ENCODE measurements at places on chromosomes 4 and X.

GRCh38 chr4:148054275-148054674 lies 322.4 kb downstream of the ARHGAP10 start:
- DNase-seq = no peak

GRCh38 chr4:100081491-100081890 lies 108.8 kb downstream of the DDIT4L start:
- DNase-seq = no peak

DNA sequence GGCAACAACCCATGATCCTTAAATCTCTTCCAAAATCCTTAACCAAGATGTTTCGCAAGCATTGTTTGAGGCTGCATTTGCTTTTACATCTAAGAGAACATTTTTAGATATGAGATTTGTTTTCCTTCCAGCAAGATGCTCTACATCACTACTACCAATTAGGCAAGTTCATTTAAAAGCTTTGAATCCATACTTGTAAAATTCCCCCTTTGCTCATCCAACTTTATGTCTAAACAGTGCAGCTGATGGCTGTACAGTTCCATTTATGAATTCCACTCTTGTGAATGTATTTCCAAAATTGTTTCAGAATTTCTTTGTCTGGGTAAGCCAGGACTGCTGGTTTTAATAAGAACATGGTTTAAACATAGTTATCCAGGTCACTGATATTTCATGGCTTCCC lies 31.5 kb downstream of the RAI2 start:
- DNase-seq = no peak

- no peak for DNase-seq
Observed at GRCh38 chrX:140521393-140521792, 16.5 kb upstream of the SOX3 start.

DNA sequence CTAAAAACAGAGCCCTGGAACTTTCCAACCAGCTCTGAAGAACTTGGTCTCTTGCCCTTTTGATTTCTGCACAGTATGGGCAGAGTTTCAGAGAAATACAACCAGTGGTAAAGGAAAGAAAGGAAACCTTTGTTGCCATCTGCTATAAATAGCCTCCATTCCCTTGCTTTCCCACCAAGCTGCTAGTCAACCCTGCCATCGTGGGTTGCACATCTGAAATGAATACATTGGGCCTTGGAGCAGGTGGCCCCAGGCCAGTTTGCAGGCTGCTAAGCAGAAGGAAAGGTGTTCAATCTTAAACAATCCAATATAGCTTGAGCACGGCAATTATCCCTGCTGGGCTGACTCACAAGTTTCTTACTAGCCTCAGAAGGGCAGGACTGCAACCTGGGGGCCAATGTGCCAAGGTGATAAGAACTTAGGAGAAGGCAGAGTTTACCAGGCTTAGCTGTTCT lies 142.5 kb downstream of the PPARGC1A start:
- no peak for DNase-seq

DNA sequence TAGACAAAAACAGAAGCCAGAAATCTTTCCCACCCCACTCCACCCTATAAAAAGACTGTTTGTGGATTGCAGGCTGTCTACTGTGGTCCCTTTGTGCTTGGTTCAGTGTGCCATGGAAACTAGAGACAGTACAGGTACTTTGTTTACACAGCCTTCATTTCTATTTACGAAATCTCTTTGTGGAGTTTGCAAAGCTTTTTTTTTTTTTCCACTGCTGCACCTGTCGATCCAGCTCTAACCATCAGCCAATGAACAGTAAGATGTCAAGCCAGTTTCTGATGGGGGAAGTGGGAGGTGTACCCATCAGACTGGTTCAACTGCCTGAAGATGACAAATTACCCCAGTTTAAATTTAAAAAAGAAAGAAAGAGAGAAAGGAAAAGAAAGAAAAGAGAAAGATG lies 20.2 kb upstream of the LRBA start:
- DNase-seq = no peak

DNA sequence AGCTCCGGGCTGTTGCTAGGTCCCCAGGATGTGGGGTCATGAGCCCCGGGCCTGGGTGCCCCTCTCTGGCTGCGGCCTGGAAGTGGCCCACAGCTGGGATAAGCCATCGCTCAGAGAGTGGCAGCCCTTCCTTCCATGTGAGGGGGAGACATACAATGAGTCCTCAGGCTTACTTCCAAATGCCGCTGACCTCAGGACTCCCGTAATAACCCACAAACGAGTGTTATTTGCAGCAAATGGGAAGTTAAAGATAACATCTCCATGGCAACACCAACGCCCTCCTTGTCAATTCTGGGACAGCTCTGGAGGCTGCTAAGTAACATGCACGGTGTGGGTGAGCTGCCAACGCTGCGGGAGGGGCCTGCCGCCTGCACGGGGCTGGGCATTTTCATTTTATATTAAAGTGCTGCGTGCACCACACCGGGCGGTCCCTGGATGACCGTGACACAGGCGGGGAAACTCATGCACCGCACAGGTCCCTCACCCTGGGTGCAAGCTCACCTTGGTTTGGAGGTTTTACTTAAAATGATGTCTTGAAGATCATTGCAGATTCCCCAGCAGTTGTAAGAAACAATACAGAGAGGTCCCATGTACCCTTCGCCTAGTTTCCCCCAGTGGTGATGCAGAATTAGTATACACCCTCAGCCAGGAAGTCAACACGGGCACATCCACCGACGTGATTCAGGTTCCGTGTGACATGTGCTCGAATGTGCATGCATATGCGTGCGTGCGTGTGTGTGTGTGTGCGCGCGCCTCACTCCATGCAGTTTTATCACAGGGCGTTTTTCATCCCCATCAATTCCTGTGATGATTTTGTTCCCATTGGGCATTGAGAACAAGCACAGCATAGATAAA lies 79.4 kb downstream of the ABLIM2 start:
- DNase-seq = no peak

GRCh38 chr4:23819041-23819511 lies 70.8 kb downstream of the PPARGC1A start:
- DNase-seq = no peak
